Right ventricle myocardium inferior (tissue), 1 donor: ENCODE measurements at places on chromosomes 7 and 10.

DNA sequence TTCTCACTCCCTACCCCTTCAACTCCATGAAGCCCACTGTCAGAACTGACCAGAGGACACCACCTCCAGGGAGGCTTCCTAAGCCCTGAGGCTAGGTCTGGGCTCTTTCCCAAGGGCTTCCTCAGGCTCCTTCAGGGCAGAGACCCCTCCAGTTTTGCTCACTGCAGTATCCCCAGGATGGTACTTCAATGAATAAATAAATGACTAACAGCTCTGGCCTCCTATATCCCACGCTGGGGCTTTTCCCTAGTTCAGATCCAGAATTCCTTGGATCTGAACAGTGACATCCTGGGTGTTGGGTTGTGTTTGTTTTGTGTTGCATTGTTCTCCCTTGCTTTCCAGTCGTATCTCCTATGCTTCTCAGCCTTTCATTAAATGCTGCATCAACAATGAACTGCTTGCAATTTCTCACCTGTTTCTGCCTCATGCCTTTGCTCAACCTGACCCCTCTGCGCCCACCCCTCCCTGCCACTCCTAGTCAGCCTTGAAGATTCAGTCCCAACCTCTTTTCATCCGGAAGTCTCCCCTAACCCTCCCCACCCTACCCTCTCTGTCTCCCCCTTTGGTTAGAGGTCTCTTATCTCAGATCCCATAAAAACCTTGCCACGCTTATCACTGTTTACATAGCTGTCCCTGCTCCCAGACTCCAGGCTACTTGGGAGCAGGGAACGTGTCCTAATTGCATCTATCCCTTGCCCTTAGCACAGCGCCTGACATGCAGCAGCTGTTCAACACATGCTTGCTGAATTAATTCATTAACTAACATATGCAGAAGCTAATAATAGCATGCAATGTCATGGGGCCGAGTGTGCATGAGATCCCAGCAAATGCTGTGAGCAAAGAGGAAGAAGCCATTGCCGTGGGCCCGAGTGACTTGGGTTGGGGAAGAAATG is 41.7 kb downstream of the PPP1R3C start:
- no peak for DNase-seq

DNA sequence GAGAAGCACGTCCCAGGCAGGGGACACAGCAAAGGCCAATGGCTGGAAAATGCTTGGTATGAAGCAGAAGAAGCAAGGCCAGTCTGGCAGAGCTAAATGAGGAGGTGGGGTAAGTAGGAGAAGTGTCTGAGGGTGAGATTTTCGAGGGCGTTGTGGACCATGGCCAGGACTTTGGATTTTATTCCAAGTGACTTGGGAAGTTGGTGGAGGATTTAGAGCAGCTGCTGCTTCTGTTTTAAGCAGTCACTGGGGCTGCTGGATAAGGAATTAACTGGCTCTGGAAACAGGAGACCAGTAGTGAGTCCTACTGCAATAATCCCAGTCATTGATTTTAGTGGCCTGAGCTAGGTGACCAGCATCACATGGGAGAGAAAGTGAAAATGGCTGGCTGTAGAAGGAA is 67.6 kb upstream of the GSDME start:
- no peak for DNase-seq

- DNase-seq = no peak
Measured at GRCh38 chr10:78437998-78438906, 404.6 kb downstream of the RPS24 start.

- no peak for DNase-seq
Measured at GRCh38 chr7:127413962-127414361, 21.5 kb upstream of the ZNF800 start.

GRCh38 chr7:37420946-37421695 is 27.5 kb downstream of the ELMO1 start:
- no peak for DNase-seq

GRCh38 chr7:140542228-140542603 is 62.9 kb upstream of the MKRN1 start:
- DNase-seq = no peak

- DNase-seq = no peak
Measured at GRCh38 chr10:112203328-112204076, 19.9 kb upstream of the GPAM start.

DNA sequence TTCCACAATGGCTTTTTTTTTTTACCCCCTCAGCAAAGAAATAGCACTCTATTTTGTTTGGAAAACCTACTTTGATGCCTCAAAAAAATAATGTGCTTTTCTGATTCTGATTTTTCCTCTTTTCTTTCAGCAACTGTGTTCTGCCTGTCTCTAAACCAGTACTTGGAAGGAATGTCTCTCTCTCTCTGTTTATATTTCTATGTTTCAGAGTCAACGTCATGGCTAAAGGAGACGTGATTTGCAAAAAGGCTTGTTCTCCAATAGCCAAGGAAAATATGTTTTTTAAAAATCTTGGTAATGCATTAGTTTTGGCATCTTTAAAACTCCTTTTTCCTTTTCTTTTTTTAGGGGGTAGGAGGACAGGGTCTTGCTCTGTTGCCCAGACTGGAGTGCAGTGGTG is 56.0 kb upstream of the SDK1 start:
- DNase-seq = no peak

DNA sequence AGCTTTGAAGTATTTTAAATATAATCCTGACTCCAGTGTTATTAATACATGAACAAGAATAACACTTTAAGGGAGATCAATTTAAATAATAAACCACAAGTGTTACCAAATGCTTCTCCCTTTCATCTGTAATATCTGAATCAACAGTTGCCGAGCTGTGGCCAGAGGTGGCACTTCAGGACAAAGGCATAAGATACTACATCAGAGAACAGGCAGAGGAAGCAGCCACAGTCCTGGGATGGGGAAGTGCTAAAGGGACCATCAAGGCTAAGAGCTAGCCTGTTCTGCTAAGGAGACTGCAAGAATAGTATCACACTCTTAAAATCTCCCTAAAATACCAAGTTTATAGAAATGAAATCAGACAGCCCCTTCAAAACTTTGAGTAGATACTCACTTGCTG is 378.2 kb upstream of the PRKCQ start:
- no peak for DNase-seq

DNA sequence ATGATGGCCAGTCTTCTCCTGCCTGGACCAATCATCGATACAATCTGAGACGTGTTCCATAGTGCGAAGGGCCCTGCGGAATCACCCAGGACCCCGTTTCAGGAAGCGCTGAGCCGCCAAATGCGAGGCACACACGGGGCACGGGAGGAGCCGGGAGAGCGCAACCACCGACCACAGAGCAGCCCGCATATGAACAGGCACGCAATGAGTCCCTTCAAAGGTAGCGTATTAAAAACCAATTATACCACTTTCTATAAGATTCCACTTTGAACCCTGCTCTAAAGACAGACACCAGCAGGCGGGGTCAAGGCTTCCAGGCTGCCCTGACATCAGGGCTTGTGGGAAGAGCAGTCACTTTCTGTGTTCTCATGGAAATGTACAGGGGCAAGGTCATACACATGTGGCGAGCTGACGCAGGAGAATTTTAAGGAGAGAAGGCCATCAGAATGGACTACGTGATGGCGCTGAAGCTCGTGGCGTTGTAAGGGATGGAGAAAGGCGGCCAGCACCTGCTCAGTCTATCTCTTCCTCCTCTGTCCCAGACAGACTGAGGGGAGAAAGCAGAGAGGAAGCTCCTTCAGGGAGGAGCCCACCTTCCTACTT is 46.2 kb downstream of the AMZ1 start:
- no peak for DNase-seq

GRCh38 chr7:130262448-130262847 is 4.2 kb upstream of the CPA2 start:
- DNase-seq = no peak

- DNase-seq = no peak
Measured at GRCh38 chr7:34135924-34136323, 230.6 kb downstream of the BMPER start.

DNA sequence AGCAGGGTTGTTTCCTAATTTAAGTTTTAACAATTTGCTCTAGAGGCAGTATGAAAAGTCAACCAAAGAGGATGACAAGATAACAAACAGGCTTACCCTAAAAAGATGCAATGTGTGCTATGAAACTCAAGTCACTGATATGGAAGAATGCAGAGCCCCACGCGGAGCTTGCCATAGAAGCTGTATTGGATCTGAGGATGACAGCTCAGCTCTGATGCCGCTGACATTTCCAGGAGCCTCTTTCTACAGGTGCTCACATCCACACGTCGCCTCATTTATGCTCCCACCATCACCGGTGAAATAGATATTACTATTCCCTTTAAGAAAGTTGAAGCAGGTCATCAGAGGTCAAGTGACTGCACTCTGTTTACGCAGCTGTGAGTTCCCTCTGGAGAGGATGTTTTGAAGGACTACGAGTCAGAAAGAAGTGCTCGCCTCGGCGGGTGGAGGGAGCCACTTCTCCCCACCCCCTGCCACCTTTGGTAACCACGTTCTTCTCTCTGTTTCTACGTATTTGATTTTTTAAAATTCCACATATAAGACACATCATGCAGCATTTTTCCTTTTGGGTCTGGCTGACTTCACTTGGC is 275.4 kb downstream of the GLRX3 start:
- DNase-seq = no peak

GRCh38 chr7:20395104-20395503 is 64.4 kb downstream of the ITGB8 start:
- DNase-seq = no peak

- no peak for DNase-seq
Measured at GRCh38 chr10:61642676-61643075, 20.1 kb upstream of the CABCOCO1 start.

- DNase-seq = no peak
Measured at GRCh38 chr10:100157156-100157555, 28.7 kb downstream of the ERLIN1 start.

GRCh38 chr7:91690541-91691070 is 189.9 kb downstream of the MTERF1 start:
- no peak for DNase-seq

DNA sequence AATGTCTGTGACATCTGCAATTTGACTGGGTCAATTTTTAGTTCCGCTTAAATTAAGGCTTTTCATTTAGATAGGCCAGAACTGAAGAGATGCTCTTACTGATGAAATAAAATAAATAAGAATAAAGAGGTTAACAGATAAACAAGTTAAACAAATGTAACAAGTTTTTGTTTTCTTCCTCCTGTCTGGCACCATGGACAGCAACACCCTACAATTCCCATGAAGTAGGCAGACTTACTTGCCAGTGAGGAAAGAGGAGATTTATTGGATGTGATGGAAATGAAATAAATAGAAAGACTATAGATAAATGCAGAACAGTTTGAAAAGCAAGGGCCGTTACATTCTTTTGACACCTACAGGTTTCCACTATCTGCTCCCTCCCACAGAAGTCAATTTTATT is 118.5 kb downstream of the AMPH start:
- no peak for DNase-seq

DNA sequence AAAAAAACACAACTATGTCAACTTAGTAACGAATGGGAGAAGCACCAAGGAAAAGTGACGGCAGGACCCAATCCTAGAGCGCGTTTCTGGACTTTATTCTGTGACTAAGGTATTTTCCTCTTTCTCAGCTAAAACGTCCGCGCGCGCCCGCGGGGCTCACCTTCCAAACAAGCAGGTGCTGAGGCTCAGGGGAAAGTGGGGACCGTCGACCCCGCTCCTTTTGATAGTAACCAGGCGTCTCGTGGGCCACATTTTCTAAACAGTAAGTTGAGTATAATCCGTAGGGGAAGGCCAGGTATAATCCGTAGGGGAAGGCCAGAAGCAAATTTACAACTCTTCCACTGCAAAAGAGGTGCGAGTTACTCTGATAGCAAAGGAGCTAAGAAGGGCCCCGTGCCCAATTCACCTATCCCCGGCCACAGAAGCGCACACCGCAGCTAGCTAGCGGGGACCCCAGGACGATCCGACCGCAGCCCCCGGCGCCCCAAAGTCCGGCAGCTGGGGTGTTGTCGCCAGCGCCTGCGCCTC is 743 bp downstream of the MKI67 start:
- DNase-seq = peak; percentile 72

- no peak for DNase-seq
Measured at GRCh38 chr7:81503336-81503735, 266.5 kb downstream of the HGF start.

DNA sequence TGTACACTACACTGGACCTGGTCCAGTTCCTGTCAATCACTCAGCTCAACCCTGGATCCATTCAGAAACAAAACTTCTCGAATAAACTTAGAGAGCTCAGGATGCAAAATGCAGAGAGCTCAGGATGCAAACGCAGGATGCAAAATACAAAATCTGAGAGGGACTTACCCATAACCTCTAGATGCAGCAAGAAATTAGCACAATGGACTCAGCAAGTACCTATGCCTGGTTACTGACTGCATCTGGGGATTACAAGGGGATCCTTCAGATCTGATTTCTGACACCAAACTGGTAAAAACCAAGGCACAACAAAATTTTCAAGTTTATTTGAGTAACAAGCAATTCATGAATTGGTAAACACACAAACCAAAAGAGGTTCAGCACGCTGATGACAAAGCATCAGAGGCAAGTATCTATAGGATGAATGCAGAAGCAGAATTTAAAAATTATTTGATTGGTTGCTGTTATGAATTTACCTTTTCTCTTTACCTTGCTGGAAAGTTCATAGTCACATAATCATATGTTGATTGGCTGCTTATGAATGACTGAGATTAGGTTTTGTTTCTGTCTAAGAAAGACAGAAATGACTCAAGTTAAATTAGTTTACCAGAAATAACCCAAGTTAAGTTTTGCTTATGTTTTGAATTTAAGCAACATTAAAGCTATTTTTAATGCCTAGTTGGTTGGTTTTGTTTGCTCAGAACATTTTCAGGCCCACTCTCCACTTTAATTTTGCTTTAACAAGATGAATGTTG is 11.4 kb downstream of the GIMAP6 start:
- DNase-seq = no peak

DNA sequence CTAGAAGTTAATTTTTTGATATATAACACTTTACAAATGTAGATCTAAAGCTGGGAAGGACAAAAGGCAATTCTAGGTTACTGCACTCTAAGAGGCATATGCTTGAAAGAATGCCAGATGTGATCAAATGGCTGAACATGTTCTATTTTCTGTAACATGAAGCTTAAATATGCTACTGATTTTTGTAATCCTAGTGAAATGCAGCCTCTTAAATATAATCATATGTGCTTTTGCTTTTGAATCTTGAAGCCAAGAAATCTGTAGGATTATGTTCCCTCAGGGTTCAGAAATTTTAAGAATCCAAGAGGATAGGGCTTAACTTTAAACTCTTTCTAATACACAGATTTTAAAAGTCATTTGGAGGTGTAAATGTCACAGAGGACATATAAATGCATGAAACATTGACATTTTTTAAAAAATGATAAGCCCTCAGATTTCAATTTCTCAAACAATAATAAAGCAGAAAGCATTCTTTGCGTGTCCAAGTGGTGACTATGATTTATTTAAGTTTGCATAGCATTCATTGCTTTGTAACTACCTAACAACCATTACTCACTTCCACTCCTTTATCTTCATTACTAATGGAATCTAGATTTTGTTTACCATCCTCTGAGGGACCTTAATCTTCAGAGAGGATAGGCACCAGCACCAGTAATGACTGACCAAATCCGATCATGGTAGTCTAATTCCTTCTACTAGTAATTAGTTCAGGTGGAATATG is 170.4 kb downstream of the MAGI2 start:
- no peak for DNase-seq
